ENCODE measurements at places on chromosomes 1 and 21.

- DNase-seq, result no peak
Observed at GRCh38 chr1:159898527-159898926, 1.4 kb downstream of the CFAP45 start.

GRCh38 chr1:109634292-109634691 is 14.7 kb downstream of the AMPD2 start:
- DNase-seq, result no peak

DNA sequence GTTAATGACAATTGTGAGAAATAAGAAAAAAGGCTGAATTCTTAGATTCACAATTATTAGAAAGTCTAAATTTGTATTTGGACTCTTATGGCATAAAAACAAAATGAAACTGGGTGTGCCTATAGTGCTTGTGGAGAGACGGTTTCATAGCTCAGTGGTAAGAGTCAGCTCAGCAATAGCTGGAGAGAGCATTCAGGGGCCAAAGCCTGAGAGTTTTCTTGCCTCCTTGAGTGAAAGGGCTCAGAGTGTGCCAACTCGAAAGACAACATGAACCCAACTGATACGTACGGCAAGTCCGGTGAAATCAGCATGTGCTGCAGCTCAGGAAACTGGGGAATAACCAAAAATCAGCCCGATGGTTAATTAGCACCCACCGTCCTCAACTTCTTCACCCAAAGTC is 577.9 kb downstream of the SMYD3 start:
- no peak for DNase-seq

DNA sequence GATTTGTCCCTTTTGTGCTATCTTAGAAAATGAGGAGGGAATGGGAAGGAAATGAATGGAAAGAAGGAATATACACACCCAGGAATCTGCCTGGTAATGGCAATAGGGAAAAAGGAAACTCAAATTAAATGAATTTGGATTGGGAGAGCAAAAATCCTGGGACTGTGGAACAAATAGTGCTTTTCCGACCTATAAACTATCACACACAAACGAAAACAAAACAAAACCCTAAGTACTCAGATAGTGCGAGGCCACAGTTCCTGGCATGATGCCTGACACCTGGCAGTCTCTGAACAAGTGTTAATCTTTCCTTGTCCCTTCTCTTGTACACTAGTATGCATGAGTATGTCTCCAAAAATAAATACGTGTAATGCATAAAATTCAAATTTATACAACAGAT is 319.8 kb upstream of the SPAG17 start:
- no peak for DNase-seq

DNA sequence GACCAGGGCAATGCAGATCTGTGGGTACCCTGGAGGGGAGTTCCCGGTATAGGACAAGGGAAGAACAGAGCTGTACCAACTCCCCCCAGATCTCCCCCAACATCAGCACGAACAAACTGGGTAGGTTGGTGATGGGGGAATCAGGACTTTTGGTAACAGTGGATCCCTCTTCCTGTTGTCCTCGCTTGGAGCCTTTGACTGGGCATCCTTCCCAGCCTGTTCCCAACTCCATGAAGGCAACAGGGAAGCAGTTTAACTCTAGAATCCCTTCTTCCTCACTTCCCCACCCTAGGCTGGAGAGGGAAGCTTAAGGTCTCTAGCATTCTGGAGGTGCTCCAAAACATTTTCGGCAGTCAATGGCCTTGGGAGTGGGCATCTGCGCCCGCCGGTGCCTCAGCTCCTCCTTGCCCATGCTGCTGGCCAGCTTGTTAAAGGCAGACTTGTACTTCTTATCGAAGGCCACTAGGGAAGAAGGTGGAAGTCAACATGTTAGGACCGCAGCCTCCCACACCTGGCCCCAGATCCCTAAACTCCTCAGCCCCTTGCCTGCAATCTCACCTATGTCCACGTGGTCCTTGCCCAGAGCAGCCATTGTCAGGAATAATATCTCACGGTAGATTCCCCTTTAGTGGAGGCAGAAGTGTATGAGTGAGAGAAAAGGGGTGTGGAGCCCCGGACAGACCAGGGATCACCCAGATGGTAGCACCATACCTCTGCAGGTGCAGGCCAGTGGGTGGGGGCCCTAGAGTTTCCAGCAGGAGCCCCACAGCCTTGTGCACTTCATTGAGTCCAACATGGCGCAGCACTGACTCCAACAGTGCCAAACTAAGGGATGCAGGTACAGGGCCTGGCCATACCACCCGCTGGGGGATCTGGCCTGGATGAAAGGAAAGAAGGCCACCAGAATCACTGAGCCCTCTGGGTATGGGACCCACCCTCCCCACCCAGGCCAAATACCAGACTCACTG is 7.5 kb upstream of the GATAD2B start:
- no peak for DNase-seq

- no peak for DNase-seq
Observed at GRCh38 chr1:53697721-53698383, 41.1 kb downstream of the GLIS1 start.

DNA sequence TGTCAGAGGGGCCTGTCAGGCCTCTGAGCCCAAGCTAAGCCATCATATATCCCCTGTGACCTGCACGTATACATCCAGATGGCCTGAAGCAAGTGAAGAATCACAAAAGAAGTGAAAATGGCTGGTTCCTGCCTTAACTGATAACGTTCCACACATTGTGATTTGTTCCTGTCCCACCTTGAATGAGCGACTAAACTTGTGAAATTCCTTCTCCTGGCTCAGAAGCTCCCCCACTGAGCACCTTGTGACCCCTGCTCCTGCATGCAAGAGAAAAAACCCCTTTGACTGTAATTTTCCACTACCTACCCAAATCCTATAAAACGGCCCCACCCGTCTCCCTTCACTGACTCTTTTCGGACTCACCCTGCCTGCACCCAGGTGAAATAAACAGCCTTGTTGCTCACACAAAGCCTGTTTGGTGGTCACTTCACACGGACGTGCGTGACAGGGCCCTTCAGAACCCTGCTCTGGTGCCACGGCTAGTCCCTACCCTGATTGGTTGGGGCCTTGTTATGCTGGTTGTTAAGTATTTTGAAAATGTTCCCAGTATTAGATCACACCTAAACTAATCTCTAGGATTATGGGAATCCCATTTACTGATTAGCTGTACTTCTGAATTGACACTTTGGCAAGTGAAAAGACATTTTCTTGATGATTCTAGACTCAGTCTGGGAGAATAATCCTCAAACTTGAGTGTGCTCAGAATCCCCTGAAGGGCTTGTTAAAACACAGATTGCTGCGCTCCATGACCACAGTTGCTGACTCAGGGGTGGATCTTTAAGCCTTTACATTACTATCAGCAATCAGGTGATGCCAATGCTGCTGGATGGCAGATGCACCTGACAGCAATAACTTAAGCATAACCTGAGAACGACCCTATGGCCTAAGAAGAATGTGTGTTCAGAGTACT is 28.8 kb upstream of the SPATA6 start:
- no peak for DNase-seq

All from GM12892 (cell line).